ENCODE measurements at places on chromosomes 1 and 21.

DNA sequence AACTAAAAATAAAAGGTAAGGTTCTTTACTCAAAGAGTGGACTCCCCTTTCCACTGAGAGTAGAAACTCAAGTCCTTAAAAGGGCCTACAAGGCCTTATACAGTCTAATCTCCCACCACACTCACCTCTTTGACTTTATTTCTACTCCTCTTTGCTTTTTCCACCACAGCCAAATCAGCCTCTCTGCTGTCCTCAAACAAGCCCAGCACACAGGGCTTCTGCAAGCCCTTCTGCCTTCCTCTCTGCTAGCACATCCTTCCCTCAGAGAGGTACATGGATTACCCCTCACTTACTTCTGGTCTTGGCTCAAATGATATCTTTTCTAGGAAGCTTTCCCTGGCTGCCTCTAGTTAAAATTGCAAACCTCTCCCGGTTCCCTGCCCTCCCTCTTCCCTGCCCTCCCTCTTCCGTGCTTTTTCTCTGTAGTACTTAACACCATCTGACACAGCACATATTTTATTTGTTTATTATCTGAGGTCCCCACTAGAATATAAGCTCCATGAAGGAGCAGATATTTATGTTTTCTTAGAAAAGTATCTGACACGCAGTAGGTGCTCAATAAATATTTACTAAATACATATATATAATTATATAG, 1.7 kb downstream of the LYST start:
- no peak for DNase-seq

DNA sequence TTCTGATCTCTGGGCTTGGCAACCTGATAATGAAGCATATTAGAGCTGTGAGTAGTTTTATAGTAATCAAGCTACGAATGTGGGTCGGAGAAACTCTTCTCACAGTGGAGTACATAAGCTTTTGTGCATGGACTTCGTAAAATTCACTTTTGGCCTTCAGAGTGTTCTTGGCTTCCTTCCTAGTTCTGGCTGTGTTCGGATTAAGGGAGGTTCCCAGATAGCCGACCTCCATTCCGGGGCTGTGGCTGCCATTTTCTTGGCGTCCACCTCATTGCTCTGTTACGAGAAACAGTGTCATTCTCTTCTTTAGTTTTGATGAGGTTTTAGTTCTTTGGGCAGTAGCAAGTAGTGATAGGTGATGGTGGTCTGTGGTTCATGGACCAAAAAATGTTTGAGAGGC, 26.3 kb downstream of the CAMTA1 start:
- DNase-seq, result no peak

DNA sequence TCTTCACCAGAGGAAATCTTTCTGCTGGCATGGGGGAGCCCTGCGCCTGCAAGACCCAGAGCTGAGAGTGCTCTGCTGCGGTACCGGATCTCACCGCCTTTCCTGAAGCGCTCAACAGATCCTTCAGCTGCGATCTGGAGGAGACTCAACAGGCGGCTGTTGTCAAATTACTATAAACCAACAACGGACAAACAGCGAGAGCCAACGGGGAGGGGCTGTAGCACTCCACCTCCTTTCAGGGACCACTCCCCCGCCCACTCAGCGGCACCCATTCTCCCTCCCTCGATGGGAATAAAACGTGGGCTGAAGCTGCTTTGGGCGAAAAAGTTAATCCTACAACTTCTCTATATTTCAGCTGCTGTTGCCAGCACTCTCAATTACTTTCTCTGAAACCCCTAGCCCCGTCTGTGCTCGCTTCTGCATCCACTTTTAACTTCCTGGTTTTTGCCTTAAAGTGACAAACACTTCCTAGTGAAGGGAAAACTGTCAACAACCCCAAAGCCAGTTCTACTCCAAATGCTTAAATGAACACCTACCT, at the start of gene FMO5:
FMO5 (minus strand) TSS at position 147 of the 538 bp plus-strand sequence. CDS start 310 bp downstream, outside the sequence.
- DNase-seq, result peak; percentile 38

DNA sequence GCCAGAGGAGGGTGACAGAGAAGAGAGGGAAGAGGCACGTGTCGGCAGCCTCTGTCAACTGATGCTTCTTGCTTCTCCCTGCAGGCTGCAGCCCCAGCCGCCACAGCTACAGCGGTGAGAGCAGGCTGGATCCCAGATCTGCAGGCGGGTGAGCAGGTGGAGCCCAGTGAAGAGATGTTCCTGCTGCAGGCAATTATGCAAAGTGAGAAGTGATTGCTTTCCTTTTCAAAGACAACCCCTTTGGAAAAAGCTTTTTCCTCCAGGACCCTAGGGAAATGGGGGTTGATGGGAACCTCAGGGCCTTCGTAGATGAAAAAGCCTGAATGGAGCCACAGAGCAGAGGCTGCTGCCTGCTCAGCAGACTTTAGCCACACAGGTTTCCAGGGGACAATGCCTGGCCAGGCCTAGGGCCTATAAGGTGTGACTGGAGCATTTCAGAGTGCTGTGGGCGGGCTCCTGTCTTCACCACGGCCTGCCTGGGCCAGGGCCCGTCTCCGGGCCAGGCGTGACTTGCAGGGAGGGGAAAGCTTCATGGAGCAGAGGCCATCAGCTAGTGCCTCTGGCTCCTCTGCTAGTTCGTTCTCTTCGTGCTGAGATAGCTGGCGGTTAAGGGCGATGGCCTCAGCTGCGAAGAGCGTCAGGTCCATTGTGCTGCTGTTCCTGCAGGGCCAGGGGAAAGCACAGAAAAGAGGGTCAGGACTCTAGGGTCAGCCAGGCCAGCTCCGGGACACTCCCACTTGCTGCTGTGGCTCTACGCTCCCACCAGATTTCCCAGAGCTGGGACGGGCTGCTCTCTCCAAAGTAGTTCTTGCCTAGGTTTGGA, 6.9 kb upstream of the KNCN start:
- DNase-seq, result no peak

- DNase-seq, result no peak
Measured at GRCh38 chr1:28027238-28027637, 61.2 kb downstream of the EYA3 start.

DNA sequence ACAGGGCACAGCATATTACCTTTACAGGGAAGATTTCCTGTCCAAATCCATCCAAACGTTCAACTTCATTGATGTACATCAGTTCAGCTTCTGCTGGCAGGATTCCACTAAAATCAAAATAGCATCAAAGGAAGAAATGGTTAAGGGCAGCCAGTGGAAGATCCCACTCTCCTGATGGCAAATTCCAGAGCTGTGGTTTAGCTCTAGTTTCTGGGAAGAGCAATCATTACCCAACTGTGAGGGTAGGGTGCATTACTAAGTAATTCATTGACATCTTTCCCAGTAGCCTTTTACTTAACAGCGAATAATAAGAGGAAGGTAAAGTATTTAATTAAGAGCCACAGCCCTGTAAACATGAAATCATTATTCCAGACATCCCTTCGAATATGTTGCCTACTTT, 120.7 kb downstream of the SMYD2 start:
- DNase-seq, result no peak

DNA sequence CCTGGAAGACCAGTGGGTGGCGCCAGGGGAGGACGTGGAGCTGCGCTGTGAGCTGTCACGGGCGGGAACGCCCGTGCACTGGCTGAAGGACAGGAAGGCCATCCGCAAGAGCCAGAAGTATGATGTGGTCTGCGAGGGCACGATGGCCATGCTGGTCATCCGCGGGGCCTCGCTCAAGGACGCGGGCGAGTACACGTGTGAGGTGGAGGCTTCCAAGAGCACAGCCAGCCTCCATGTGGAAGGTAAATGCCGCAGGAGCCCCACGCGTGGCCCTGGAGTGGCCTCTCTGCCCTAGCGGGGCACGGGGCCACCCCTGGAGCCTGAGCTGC, 75.2 kb downstream of the OBSCN start:
- DNase-seq, result no peak

DNA sequence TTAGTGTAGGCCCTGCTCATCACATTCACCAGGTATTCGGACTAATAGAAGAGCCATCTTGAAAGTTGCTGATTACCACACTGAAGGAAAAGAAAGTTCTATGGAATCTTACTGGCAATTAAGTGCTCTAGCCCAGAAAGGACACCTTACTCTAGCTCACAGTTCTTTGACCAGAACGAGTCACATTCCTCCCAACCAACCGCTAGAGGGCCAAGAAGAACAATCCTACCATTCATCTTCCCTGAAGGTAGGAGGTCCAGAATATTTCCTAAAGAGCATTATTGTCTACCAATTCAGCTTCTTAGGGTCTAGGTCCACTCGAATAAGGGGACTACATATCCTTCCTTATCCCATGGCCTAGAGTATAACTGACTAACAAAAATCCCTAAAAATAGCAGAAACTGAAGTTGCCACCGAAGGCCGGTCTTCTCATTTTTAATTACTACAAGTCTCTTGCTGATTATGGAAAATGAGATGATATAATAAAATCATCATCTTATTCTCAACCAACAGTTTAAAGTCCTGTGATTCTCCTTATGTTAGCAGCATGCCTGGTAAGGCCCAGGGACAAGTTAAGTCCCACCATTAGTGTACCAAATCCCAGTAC, 2.7 kb upstream of the FMO1 start:
- no peak for DNase-seq

GRCh38 chr21:37072274-37072987, 440 bp downstream of the PIGP start:
- DNase-seq, result peak; percentile 83

DNA sequence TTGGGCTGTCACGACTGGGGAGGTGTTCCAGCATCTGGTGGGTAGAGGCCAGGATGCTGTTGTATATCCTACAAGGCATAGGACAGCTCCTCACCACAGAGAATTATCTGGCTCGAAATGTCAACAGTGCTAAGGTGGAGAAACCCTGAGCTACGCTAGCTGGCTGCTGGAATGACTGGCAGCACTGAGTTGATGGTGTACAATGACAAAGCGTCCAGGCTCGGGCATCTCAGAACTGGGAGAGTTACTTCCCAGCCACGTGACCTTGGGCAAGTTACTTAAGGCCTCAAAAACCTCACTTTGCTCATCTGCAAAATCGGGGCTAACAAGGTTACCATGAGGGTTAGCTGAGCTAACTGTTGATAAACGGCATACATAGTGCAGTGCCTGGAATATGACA, 35.4 kb downstream of the GPR161 start:
- no peak for DNase-seq

DNA sequence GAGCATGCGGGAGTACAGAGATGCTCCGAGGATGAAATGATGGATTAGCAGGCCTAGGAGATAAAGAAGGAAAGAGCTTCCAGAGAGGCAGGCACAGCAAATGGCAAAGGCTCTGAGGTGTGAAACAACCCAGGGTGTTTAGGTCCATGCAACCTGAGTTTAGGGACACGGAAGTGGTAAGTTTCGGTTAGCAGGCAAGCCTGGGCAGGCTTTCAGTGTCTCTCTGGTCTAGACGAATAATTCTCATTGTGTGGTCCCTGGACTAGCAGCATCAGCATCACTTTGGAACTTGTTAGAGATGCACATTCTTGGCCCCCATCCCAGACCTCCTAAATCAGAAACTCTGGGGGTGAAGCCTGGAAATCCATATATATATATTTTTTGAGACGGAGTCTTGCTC, 18.6 kb downstream of the NKAIN1 start:
- DNase-seq, result no peak

DNA sequence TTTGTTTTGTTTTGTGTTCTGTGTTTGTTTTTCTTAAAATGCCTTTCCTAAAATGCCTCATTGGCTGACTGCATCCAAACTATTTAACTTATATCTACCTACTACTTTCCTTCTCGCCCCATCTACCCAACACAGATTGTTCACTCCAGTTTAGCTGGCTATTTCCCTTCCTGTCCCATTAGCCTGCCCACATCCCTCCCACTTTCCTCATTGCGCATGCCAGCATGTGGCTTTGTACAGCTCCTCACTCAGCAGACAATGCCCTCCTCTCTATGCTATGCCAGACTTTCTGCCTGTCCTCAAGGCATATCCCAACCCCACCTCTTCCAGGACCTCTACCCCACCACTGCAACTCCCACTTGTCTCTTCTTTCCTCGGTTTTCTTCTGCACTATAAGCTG, 94.7 kb upstream of the C1orf21 start:
- no peak for DNase-seq

DNA sequence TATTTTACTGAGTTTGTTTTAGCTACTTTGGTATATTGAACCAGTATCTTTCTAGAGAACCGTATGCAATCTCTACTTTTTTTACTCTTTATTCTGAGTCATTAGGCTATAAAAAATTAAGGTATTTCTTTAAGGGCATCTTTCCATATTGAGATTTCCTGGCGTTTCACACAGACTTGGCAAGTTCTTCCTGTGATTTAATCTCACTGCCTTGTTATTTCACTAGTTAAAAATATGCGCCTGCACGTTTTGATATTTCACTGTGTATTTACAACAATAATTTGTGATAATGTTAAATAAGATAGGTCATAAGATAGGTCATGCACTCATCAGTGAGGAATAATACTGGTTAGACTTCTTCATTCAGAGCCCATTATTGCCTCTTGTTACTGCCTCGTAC, 16.2 kb upstream of the CR1L start:
- no peak for DNase-seq

- no peak for DNase-seq
Measured at GRCh38 chr1:7382971-7383370, 388.1 kb upstream of the VAMP3 start.

GRCh38 chr1:206498685-206499084, 8.6 kb upstream of the RASSF5 start:
- DNase-seq, result no peak

DNA sequence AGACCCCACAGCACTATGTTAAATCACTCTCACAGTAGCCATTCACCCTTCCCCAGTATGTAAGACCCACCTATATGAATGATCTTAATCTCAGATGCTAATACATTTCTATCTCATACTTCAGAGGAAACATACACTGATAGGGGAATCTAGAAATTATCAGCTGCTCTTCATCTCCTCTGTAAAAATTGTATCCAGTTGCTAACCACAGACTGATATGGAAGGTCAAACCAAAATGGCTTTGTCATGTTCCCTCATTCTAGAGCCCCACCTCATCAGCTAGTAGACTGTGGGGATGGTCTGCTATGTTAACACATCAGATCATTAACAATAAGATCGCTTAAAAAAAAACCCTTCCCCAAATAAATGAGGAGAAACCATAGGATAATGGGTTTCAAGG, 71.7 kb downstream of the UBR4 start:
- DNase-seq, result no peak

DNA sequence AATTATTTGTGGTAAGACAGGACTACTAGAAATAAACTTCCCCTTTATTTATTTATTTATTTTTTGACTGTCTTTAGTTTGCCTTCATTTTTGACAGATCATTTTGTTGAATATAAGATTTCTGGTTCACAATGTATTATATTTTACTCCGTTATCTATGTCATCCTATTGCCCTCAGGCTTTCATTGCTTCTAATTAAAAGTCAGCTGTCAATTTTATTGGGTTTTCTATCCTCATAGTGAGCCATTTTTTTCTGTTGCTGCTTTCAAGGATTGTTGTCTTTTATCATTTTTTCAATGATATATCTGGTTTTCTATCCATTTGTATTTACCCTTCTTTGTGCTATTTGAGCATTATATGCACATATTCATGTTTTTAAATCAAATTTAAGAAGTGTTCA, 866.2 kb downstream of the LRRIQ3 start:
- DNase-seq, result no peak

DNA sequence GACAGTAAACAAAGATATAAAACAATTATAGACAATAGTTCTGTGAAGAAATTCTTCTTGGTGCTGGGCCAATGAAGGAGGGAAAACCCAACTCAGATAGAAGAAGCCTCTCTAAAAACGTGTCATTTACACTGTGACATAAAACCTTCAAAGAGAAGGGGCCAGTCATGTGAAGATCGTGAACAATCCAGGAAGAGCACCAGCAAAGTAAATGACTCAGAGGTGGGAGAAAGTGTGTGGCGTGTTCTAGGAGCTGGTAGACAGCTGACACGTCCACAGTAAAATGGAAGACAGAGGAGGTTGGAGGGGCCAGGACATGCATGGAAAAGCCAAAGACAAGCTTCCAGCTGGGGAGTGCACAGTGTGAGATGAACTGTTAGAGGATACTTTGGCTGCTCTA, 143.6 kb downstream of the VAV3 start:
- DNase-seq, result no peak

Measured in stimulated activated naive CD4-positive, alpha-beta T cell treated with Interleukin-2 at 50 U/mL for 16 hours (primary cell).